ENCODE measurements at places on chromosomes 16 and 17.

DNA sequence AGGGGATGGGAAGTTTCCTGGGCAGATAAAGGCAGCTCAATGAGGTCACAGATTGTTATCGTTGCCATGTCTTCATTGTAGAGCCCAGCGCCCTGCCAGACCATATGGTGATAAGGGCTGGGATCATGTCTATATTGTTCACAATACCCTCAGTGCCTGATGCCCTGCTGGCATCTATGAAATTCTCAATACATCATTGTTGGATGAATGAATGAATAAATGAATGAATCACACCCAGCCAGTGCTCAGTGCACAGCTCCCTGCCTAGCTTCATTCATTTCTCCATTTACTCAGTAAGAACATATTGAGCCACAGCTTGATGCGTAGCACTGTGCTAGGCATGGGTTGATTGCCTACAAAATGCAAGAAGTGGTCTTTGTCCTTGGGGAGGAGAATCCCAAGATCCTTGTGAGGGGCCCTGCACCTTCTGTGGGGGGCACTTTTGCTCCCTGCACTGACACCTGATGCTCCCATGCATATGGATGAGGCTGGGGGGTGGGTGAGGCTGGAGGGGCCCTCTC lies 29.7 kb downstream of the MRC2 start:
- no peak for DNase-seq

DNA sequence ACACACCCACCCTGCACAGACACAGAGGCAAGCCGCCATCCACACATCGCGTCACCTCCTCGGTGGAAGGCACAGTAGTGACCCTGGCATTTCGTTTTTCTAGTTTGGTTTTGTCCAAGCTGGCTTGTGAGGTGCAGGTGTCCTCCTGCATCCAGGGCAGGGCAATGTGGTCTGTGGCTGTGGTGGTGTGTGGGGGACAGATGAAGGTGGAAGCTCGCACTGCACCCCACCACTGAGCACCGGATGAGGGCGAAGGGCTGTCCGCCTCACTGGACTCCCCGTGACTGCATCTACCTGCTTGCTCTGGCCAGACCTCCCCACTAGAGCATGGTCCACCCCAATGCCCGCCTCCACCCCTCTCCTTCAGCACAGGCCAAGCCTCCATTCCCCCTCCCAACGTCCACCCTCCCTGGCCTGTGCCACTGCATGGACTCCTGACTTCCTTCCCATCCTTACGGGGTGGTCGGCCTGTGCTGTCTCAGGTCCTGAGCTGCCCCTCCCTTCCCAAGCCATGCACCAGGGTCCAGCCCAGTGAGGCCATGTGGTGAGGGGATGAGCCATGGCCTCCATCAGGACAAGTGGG lies 78.8 kb upstream of the CBX4 start:
- DNase-seq = no peak

DNA sequence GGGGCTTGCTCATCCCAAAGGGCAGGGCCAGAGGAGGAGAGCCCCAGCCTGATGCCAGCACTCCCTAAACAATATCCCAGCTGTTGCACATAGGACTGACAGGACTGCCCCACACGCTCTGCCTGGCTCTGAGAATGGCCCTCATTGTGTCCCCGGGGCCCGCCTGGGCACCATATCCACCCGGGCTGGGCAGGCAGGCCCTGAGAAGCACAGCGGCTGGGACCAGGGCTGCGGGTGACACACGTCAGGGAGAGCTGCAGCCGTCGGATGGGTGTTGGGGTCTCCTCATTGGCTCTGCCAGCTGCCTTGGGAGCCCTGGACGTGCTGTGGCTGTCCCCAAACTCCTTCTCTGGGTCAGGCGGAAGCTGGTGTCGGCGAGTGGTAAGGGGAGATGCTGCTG lies 4.2 kb downstream of the BCAR1 start:
- no peak for DNase-seq

DNA sequence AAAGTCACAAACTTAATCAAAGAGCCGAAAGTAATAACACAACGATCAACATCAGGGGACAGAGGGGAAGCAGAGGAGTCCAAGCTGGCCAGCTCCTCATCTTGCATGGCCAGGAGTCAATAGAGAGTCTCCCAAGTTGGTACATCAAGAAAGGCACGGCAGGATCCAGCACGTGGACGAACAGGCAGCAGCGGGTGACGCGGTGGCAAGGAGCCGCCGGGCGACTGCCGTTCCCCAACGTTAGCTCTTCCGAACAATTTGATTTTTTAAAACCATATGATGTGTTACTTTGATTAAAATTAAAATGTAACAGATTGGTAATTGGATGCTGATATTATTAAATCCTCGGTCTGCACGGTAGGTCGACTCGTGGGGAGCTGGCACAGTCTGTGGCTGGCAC lies 81.8 kb upstream of the DOC2B start:
- no peak for DNase-seq

- no peak for DNase-seq
Observed at GRCh38 chr17:48730240-48730550, 1.6 kb upstream of the HOXB13 start.

DNA sequence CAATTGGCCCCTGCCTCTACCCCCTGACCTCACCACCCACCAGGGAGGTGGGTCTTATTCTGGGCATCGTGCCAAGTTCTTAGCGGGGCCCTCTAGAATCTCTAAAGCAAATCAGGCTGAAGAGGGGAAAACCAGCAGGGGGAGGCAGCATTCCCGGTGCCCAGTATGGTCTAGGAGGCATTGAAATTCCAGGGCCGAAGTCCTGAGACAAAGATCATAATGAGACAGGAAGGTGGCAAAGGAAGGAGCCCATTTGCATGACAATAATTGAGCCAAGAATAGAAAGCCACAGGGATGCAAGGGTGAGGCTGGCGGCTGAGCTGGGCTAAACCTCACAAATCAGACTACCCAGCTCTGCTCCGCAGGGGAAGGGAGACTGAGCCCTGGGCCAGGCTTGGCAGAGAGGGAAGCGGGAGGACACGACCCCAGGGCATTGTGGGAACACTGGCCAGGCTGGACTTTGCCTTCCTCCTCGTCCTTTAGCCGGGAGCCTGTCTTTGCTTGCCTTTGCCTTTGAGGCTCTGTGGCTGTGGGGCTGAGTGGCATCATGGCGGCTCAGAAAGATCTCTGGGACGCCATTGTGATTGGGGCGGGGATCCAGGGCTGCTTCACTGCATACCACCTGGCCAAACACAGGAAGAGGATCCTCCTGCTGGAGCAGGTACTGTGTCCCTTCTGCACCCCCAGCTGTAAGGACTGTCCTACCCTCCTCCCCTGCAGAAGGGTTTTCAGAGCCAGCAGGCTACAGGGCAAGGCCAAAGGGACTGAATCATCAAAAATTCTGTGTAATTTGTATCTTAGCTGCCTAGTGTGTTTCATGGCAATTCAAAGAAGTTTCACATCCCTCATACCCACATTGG lies at the start of gene PIPOX:
PIPOX (plus strand) TSS at position 463 of the 860 bp plus-strand sequence; CDS start at position 548, 85 bp downstream.
- DNase-seq = peak; percentile 73

DNA sequence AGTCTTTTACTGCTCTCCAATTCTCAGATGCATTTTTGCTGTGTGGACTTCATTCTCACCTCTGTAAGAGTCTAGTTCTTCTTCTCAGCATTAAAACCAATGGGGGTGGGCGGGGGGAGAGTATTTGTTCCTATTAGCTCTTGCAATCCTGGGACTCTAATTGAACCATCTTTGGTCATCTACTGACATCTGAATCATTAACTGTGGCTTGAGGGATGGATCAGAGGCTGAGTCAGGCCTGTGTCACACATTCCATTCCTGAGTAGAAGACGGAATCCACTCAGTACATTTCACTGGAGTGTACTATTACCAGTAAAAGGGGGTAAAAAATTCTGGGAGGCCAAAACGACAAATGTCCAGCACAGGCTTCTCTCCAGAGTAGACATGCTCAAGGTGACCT lies 12.8 kb upstream of the ZNF23 start:
- DNase-seq = no peak

GRCh38 chr16:67923414-67924116 lies 8.1 kb downstream of the CTRL start:
- DNase-seq = peak; percentile 32

Measured in NCI-H187 (cell line).